ENCODE measurements at places on chromosomes 16 and 17.

GRCh38 chr17:6755281-6755680 lies 565 bp upstream of the XAF1 start:
- DNase-seq = no peak

GRCh38 chr17:4836221-4836620 lies 3.1 kb downstream of the MINK1 start:
- no peak for DNase-seq

- DNase-seq = no peak
These were observed 53.0 kb upstream of the YPEL2 start for GRCh38 chr17:59278406-59278805.

GRCh38 chr17:69672924-69673323 lies 258.4 kb downstream of the MAP2K6 start:
- peak; percentile 86 for DNase-seq

DNA sequence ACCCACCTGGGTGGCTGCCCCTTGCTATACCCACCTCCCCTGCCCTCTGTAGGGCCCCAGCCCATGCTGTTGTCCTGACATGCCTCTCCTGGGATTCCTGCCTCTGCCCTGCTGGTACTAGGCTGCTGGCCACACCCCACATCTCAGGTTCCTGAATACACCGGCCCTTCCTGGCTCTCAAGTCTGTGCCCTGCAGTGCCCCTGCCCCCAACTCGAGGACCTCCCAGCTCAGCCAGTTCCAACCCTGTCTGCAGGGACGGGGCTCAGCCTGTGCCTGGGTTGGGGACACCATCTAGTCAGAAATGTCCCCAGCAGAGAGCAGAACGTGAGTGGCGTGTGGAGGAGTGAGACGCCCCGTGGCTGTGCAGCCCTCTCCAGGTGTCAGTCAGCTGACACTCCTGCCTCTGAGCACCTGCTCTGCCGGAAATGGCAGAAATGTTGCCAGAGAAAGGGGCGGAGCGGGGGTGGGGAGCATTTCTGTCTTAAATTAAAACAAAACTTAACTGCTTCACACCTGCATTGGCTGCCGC lies 28.7 kb downstream of the ACSF3 start:
- no peak for DNase-seq

GRCh38 chr16:2973093-2973492 lies 3.9 kb downstream of the PAQR4 start:
- no peak for DNase-seq

DNA sequence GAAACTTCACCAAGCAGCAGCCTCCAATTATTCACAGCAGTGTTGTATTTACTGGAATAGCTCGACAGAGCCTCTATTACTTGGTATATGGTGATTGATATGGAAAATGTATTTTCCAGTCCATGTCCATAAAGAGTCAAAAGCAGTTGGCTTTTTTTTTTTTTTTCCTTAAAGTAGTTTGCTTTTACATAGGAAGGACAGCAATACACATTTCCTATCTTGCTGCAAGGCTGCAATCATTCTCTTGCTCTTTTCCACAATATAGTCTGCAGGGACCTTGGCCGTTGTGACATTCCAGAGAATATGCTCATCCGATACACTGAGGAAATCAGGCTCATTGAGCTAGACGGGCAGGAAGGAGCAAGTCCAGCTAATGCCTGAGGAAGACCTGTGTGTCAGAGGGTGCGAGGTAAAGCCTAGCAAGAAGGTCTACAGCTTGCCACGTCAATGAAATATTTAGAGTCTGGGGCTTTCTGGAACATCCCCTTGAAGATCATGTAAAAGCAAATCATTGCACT lies 131.1 kb downstream of the ENGASE start:
- no peak for DNase-seq

DNA sequence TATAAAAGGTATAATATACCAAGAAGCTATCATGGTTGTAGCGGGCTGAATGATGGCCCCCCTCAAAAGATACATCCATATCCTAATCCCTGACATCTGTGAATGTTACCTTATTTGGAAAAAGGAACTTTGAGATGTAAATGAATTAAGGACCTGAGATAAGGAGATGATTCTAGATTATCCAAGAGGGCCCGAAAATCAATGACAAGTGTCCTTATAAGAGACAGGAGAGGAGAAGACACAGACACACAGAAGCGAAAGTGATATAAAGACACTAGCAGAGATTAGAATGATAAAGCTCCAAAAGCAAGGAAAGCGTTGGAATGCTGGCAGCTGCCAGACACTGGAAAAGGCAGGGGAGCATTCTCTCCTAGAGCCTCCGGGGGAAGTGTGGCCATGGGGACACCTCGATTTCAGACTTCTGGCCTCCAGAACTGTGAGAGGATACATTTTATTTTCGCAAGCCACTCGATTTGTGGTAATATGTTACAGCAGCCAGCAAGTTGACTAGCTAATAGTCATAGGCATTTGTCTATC lies 12.5 kb upstream of the GP1BA start:
- no peak for DNase-seq

DNA sequence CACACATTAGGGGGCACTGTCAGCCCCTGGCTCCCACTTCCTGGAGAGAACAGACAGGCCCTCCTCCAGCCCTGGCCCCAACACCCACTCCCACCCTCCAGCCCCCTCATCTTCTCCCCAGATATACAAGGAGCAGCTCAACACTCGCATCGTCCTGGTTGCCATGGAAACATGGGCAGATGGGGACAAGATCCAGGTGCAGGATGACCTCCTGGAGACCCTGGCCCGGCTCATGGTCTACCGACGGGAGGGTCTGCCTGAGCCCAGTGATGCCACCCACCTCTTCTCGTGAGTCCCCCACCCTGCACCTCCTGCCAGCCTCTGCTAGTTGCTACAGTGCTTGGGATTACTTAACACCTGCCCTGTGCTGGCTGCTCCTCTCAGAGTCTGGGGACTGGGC lies 14.4 kb downstream of the ADAM11 start:
- DNase-seq = no peak

GRCh38 chr16:1194665-1195392 lies 30.2 kb downstream of the TPSG1 start:
- no peak for DNase-seq

GRCh38 chr17:72143245-72143644 lies 22.4 kb downstream of the SOX9 start:
- no peak for DNase-seq

GRCh38 chr17:4167786-4168185 lies 24.8 kb downstream of the CYB5D2 start:
- no peak for DNase-seq

DNA sequence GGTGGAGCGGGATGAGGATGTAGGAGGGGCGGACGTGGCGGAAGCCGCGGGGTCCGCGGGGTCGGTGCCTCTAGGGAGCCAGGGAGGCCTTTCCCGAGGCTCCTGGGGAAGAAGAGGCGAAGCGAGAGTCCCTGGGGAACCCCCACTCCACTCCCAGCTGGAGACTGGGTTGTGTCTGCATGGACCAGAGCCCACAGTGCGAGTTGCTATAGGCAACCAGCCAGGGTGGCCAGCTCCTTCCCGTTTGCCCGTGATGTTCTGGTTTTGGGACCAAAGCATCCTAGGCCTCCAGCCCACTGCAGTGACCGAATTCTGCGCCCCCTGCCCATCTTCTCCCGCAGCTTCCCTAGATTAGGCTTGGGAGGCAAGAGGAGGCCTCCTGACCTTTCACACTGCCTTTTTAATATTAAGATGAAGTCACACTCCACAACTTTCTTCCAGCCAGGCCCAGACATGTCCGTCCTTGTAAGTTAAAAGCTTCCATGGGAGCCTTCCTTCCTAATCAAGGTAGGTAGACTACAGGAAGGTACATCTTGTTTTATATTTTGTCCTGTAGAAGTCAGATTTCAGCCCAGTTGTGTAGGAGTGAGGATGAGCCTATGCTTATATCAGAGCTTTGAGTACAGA lies 469 bp downstream of the AMZ2 start:
- DNase-seq = peak; percentile 55

GRCh38 chr17:69796078-69796477 lies 278.9 kb upstream of the KCNJ16 start:
- DNase-seq = no peak

GRCh38 chr17:28177351-28177750 lies 134.9 kb downstream of the NLK start:
- no peak for DNase-seq

DNA sequence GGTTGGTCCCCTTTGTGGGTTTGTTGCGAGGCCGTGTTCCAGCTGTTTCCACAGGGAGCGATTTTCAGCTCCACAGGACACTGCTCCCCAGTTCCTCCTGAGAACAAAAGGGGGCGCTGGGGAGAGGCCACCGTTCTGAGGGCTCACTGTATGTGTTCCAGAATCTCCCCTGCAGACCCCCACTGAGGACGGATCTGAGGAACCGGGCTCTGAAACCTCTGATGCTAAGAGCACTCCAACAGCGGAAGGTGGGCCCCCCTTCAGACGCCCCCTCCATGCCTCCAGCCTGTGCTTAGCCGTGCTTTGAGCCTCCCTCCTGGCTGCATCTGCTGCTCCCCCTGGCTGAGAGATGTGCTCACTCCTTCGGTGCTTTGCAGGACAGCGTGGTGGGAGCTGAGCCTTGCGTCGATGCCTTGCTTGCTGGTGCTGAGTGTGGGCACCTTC lies 27.3 kb upstream of the STH start:
- DNase-seq = no peak

GRCh38 chr17:63641692-63642448 lies 19.7 kb downstream of the MAP3K3 start:
- DNase-seq = no peak

- no peak for DNase-seq
These were observed 18.2 kb downstream of the C16orf95 start for GRCh38 chr16:87298857-87299465.

- peak; percentile 10 for DNase-seq
These were observed 32.7 kb downstream of the CDK5R1 start for GRCh38 chr17:32519228-32520103.

GRCh38 chr17:82959990-82960418 lies 119.4 kb upstream of the METRNL start:
- no peak for DNase-seq

- DNase-seq = no peak
These were observed 709 bp downstream of the RAB34 start for GRCh38 chr17:28716740-28717577.

DNA sequence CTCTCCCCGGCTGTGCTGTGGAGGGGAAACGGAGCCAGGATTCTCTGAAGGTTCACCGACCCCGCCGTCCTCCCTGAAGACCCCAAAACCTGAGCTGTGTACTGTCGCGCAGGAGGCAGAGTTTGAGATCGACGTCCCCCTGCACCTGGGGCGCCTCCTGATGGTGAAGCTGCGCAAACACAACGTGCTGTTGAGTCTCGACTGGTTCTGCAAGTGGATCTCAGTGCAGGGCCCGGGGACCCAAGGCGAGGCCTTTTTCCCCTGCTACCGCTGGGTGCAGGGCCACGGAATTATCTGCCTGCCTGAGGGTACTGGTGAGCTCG lies 62.6 kb upstream of the TEKT1 start:
- no peak for DNase-seq

GRCh38 chr16:4275861-4276260 lies 3.0 kb upstream of the TFAP4 start:
- DNase-seq = no peak

DNA sequence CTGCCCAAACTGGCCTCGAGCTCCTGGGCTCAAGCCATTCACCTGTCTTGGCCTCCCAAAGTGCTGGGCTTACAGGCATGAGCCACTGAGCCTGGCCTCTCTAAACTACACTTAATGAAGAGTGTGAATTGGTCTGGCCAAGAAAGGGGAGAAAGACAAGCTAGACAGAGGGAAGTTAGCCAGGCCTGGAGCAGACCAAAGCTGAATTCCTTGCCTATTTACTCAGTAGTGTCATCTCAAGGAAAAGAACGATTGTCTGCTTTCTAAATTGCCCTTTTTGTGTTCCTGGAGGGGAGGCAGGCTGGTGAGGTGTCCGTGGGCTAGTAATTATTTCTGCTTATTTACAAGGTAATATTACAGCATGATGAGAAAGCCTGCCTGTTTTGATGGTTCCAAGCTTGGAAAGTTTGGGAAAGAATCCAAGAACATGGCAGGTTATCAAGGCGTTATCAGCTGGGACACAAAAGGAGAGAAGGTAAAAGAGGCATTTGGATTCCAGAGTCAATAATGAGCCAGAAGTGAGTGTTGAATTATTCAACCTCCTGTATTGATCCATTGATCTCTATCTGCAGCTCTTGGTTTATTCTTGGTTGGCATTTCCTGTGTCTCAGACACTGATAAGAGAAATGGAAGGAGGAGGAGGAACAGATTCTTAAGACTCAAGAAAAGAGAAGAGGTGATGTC lies 6.3 kb upstream of the CBFB start:
- peak; percentile 22 for DNase-seq

Data from HFFc6 (cell line).